ENCODE measurements at places on chromosomes 2 and 18. TPM values are rescaled to one million over a fixed set of nuclear protein-coding genes. Genes with fewer than 3 reads are reported as not detected.

Gene RUFY4
- total RNA-seq: not detected

DNA sequence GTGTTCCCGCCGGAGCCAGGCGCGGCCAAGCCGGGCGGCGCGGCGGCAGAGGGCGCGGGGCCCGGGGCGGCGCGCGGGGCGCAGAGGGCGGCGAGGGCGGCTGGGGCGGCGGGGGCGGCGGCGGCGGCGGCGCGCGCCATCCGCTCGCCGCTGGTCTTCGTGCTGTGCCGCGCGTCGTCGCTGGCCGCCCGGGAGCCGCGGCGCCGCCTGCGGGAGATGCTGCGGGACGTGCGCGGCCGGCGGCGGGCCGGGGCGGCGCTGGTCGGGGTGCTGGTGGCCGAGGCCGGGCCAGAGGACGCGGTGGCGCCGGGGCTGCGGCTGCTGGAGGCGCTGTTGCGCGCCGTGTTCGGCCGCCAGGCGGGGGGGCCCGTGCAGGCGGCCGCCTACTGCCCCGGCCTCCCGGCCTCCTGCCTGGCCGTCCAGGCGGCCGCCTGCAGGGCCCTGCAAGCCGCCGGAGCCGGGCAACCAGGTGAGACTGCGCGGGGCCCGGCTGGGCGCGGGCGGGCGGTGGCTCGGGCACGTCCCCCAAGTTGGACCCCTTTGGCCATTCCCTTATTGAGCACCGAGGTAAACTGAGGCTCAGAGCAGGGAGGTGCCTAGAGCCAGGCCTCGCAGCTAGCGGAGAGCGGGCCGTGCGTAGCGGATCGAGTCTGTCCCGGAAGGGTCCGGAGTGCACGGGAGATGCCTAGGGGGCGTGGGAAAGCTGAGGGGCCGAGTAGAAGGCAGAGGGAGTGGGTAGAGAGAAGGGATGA lies 584 bp downstream of the C2orf72 start:
- DNase-seq: no peak

Gene NT5DC4
- total RNA-seq: not detected

- DNase-seq: no peak
These were observed 95.5 kb upstream of the SYT4 start for GRCh38 chr18:43372773-43373172.

DNA sequence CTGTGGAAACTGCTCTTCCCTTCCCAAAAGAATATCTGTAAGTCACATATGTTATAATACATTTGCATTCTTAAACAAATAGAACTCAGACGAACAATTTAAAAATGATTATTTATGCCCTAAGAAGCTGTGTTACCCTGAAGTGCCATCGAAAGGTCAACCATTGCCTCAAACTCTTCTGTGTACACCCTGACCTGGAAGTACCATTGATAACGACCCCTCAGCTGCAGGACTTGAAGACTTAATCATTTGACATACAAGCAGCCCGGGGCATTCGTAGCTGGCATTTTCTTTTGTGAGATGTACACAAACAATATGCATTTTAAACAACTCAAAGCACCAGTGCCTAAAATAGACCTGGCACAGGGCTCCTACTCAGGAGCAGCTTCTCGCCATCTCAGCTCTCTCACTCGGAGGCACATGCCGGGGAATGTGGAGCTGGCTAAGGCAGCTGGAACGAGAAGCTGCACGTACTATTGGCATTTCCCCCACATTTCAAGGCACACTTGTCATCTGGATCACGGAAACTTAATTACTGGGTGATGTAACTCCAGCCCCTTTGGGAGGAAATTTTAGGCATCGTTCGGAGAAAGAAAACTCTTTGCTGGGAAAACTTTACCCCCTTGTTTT lies 170.0 kb upstream of the GALNT5 start:
- DNase-seq: no peak

- no peak for DNase-seq
These were observed 71.5 kb downstream of the RAB31 start for GRCh38 chr18:9779630-9780029.

DNA sequence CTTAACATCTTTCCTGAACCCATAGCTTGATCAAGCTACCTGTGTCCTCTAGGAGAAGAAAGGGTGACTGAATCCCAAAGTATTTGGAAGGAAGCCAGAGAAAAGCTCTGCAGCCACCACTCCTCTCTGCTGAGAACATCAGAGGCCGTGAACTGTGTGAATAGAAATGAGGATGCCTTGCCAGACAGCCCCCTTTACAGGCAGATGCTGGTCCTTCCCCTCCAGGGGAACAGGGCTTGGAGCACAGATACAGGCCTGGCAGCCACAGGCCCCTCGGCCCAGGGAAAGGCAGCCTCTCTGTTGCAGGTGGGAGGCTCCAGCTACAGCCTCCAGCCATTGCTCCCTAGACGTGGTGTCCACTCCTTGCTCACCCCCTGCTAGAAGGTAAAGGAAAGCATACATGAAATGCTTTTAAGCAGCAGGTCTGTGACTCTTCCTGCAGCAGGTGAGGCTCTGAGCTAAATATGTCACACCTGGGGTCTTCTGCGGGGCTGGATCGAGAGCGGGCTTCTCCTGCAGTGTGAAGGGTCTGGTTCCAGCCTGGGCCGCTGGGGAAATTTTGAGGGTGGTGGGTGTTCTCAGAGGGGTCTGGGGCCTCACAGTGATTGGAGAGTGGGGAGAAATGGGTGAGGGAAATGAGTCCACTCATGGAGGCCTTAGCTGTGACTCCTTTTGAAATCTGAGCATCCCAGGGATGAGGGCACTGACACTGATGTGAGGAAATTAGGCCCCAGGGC lies 234.0 kb downstream of the KLHL29 start:
- DNase-seq: no peak

DNA sequence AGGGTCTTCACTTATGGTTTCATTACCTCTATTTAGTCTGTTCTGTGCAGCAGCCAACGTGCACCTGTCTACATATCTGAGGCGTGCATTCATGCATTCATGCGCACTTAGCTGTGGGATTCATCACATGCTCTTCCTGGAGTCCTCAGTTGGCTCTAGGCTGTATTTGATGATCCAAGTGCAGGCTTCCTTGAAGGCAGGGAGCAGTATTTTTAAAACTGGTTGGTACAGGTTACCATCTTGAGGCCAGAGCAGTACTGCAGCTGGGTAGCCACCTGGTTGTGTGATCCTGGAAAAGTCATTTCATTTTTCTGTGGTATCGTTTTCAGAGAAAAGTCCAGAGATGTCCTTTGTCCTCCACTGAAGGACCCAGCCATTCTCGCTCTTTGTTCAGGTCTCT lies 109.8 kb downstream of the EN1 start:
- no peak for DNase-seq

DNA sequence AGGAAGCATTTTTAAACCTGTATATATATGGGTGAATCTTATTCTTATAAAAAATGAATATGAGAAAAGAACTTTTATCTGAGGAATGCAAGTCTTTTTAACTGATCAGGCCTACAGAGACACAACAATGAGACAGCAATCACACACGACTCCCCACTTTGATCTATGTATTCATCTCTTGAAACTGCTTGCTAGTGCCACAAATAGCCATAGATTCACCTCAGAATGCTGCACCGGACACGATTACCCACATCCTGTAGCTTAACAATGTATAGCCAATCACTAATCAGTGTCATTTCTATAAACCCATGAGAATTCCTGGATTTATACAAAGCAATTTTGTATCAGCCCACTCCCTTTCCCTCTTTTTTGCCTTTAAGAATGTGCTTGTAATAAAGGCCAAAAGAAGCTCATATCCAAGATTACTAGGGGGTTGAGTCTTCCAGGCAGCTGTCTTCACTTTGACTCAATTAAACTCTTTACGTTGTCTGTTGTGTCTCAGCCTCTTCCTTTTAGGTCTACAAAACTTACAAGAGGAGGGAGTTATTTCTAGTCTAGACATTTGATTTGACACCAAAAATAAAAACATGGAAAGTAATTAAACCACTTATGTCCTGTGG lies 94.9 kb downstream of the MBD2 start:
- DNase-seq: no peak

Gene TGIF1
- 93.5 TPM for total RNA-seq

Gene SKOR2
- not detected for total RNA-seq

- no peak for DNase-seq
These were observed 207.0 kb downstream of the RAB3GAP1 start for GRCh38 chr2:135259123-135259522.

Gene HOXD13
- not detected for total RNA-seq

All from glomerular endothelial cell (primary cell).